ENCODE measurements at places on chromosomes 3 and 15. TPM values are rescaled to one million over a fixed set of nuclear protein-coding genes. Genes with fewer than 3 reads are reported as not detected.

CLDN18 gene
- total RNA-seq = not detected

SLC28A1 gene
- total RNA-seq = 0.04 TPM

AMIGO3 gene
- 0.83 TPM for total RNA-seq

THRB gene
- 1.3 TPM for total RNA-seq

KIF15 gene
- 11.4 TPM for total RNA-seq

MUC20 gene
- total RNA-seq = 0.74 TPM

CEMIP gene
- total RNA-seq = 1.1 TPM

MESP2 gene
- total RNA-seq = 0.50 TPM

ATG7 gene
- total RNA-seq = 13.7 TPM

GOLGA8T gene
- total RNA-seq = 1.9 TPM

SLC2A2 gene
- not detected for total RNA-seq

ZWILCH gene
- total RNA-seq = 40.0 TPM

GPR160 gene
- 1.6 TPM for total RNA-seq

PRR20G gene
- 2.4 TPM for total RNA-seq

ADAMTS17 gene
- total RNA-seq = not detected
